SK-MEL-5 (cell line): ENCODE measurements at places on chromosomes 6 and 20. TPM values are rescaled to one million over a fixed set of nuclear protein-coding genes. Genes with fewer than 3 reads are reported as not detected.

The ZC3H12D gene
- 0.13 TPM in 1 of 2 replicates, not detected in the other for total RNA-seq

The SEMG1 gene
- not detected in 2 replicates for total RNA-seq

The TMEM242 gene
- total RNA-seq: 6.6 and 10.9 TPM in 2 replicates

The KIF6 gene
- 20.5 and 23.6 TPM in 2 replicates for total RNA-seq

The ID4 gene
- total RNA-seq: 30.9 and 31.9 TPM in 2 replicates

The RNF144B gene
- 12.2 and 14.3 TPM in 2 replicates for total RNA-seq

The COX7A2 gene
- 271 and 303 TPM in 2 replicates for total RNA-seq

The BEND3 gene
- total RNA-seq: 3.1 TPM in 2 replicates

The DNAJC5 gene
- total RNA-seq: 52.7 and 58.1 TPM in 2 replicates

The CCR6 gene
- total RNA-seq: not detected in 2 replicates

The XKR7 gene
- total RNA-seq: 0.03 and 0.11 TPM in 2 replicates

The RGS17 gene
- 1.1 and 1.2 TPM in 2 replicates for total RNA-seq

The FLRT3 gene
- total RNA-seq: 1.0 and 1.2 TPM in 2 replicates

The PRSS16 gene
- total RNA-seq: 4.9 and 5.2 TPM in 2 replicates

The LPA gene
- total RNA-seq: not detected in 2 replicates

The LHFPL5 gene
- not detected in 2 replicates for total RNA-seq

The TGM3 gene
- not detected in 2 replicates for total RNA-seq

The PRPH2 gene
- not detected in 2 replicates for total RNA-seq

The C6orf52 gene
- total RNA-seq: 0.63 and 0.85 TPM in 2 replicates

The ZSCAN31 gene
- 2.3 and 4.3 TPM in 2 replicates for total RNA-seq
